ENCODE measurements at places on chromosomes 13 and 19.

DNA sequence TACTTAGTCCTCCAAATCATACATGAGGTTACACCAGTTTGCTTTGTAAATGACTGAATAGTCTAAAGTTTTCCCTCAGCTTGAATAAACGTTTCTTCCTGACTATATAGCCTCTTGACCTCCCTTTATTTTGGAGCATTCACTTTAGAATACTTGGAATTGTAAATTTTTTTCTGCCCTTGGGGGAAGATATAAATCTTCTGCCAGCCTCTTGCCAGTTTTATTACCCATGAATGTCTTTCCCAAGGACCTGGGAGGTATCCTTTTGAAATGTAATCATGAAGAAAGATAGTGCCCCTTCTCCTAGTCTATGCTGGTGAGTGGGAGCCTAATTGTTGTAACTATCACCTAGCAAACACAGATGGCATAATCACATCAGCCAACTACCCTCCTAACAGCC, 2033.9 kb upstream of the PCDH20 start:
- DNase-seq, result no peak

DNA sequence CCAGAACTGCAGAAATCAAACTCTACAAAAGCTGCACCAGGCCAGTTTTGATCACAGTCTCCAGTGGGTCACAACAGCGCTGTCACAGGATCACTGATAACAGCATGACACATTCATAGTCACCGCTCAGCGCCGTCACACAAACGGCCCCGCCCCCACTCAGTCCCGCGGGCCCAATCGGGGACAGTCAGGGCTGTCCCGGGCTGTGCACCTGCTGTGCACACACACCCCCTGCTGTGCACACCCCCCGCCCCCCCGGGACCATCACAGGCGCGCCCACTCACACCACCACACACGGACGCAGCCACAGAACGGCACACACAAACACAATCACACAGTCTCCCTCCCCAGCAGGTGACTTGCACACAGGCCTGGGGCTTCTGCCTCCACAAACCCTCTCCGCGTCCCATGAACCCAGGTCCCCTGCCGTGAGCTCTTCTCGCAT, 435 bp upstream of the ZNF382 start:
- DNase-seq, result peak; percentile 91

GRCh38 chr13:27005556-27005955, 166.1 kb downstream of the USP12 start:
- peak; percentile 16 for DNase-seq

DNA sequence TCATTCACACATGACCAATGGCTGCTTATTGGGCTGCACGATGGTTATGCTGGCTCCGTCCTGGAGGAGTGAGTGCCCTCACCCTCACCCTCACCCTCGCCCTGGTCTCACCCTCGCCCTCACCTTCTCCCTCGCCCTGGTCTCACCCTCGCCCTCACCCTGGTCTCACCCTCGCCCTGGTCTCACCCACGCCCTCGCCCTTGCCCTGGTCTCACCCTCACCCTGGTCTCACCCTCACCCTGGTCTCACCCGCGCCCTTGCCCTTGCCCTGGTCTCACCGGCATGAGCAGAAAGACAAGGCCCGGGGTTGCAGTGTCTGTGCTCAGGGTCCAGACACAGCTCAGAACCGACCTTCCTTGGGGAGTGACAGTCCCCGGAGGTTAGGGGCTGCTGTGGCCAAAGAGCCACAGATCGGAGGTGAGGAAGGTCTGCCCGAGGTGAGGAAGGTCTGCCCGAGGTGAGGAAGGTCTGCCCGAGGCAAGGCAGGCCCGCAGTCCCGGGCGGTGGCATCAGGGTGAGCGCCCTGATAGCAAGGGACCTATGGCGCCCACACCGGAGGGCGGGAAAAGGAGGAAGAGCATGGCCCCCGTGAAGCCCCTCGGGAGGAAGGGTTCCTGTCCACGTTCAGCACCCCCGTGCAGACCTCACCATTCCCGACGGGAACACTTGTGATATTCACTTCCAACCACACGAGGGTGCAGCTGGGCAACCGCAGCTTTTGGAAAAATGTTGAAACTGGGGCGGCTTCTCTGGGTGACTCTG, 65.6 kb downstream of the MCF2L start:
- DNase-seq, result no peak

- peak; percentile 72 for DNase-seq
Observed at GRCh38 chr19:15101479-15102082, 5.6 kb upstream of the SYDE1 start.
